ENCODE measurements at places on chromosomes 3 and 15. TPM values are rescaled to one million over a fixed set of nuclear protein-coding genes. Genes with fewer than 3 reads are reported as not detected.
A peak's percentile ranks its signal among the peaks of the same experiment; 100 is the strongest.

ACTRT3 gene
- total RNA-seq, result 1.7 TPM

DNA sequence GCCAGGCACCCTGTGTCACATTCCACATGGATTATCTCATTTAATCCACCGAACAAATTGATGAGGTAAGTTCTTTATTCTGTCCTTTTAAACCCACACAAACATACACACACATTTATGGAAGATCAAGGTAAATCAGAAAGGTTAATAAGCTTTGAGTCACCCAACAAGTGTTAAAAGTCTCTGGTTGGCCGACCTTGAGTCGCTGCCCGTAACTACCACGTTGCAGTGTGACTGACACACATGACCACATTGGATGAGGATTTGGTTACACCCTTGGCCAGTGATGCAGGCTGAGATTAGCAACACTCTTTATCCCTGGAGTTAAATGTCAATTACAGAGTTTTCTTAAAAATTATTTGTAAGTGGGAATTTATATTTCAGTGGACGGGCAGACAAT is 19.2 kb downstream of the FOXP1 start:
- DNase-seq, result peak; percentile 47

GRCh38 chr3:73148206-73148605 is 86.7 kb downstream of the EBLN2 start:
- peak; percentile 41 for DNase-seq

DNA sequence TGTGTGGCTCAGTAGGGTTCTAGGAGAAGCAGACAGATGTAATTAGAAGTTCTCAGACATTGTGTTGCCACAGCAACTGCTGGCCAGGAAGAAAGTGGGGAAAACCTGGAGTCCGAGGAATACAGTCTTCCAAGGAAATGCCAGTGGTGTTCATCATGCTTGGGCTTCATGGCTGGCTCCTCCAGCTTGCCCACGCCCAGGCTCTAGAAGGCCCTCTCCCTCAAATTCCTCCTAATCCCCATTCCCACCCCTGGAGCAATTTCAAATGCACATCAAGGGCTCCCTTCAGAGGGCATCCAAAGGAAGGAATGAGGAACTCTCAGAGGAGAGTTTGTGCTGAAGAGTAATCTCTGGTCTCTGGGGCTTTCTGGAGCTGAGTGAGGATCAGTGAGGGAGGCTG is 21.9 kb downstream of the FSTL1 start:
- no peak for DNase-seq

GRCh38 chr15:47586653-47587224 is 130.6 kb upstream of the SEMA6D start:
- DNase-seq, result peak; percentile 34

- no peak for DNase-seq
Observed at GRCh38 chr3:111480091-111480490, 61.9 kb upstream of the CD96 start.

- peak; percentile 25 for DNase-seq
Observed at GRCh38 chr15:73598530-73599160, 34.5 kb downstream of the NPTN start.

DNA sequence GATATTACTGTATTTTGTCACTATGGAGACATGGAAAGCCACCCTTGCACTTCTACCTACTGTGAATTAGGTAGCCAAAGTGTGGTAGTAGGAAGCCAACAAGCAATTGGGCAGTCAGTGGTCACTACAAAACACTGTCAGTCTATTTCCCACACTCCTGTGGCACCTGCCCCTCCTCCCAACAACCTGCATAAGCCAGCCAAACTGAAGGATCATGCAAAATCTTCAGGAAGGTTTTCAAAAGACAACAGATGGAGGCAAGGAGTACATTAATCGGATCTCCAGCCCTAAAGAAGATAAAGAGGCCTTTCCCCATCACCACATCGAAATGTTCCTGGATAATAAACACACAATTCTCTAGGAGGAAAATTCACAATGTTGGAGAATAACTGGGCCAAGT is 11.9 kb downstream of the POMGNT2 start:
- DNase-seq, result no peak

DNA sequence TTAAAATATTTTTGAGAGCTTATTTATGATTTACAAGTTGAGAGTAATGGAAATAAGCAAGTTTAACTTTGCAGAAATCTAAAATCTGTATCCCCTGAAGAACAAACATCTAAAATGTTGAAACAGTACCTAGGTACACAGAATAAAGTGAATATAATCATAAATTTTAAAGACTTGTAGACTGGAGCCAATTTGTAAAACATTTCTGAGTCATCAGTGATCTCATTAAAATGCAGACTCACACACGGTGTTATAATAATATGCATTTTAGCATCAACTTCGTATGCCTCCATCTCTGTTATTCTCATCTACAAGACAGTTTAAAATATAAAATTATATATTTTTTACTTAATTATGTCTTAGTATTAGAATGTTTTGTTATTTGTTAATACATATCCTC is 399.5 kb upstream of the GOLIM4 start:
- no peak for DNase-seq

All from tongue (tissue), 3 donors.